ENCODE measurements at places on chromosomes 16 and 17.
A peak's percentile ranks its signal among the peaks of the same experiment; 100 is the strongest.

DNA sequence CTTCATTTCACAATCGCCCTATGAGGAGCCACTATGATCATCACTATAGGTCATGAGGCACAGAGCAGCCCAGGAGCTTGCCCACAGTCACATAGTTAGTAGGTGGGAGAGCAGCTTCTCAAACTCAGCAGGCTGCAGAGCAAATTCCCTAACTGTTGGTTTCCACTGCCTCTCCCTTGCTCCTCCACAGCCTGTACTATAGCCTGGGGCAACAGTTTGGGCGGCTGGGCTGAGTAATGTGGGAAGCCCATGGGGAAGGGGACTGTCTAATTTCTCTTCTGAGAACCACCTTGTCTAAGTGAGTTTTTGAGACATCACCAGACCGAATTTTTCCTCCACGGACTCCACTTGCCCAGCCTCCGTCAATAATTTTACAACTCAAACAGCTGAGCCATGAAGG is 73.4 kb upstream of the GPR139 start:
- DNase-seq, result no peak

DNA sequence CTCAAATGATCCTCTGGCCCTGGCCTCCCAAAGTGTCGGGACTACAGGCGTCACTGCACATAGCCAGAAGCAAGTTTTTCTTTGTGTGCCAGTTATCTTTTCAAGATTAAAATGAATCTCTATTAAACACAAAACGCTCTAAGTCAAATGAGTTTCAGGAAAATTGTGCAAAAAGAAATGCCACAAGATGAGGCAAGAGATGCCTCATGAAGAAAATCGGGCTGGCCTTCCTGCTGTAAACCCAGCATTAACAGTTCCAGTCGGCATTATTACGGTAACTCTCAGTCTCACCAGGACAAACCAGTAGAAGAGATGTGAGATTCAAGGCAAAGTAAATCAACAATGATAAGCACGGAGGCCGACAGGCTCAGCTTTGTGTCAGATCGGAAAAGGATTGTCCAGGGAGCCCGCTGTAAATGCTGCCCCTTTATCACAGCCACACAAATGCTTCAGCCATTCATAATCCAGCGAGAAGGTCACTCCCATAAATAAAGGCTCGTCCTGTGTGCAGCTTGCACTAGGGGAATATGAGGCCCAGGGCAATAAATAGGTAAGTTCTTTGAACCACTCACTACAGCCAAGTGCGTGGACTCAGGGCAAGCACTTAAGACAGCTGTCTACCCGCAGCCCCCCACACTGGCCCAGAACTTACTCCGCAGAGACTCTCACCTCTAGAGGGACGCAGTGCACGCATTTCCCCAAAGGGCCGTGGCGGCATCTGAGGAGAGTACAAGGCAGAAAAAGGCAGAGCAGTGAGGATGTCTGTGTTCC is 27.2 kb downstream of the NPLOC4 start:
- no peak for DNase-seq

DNA sequence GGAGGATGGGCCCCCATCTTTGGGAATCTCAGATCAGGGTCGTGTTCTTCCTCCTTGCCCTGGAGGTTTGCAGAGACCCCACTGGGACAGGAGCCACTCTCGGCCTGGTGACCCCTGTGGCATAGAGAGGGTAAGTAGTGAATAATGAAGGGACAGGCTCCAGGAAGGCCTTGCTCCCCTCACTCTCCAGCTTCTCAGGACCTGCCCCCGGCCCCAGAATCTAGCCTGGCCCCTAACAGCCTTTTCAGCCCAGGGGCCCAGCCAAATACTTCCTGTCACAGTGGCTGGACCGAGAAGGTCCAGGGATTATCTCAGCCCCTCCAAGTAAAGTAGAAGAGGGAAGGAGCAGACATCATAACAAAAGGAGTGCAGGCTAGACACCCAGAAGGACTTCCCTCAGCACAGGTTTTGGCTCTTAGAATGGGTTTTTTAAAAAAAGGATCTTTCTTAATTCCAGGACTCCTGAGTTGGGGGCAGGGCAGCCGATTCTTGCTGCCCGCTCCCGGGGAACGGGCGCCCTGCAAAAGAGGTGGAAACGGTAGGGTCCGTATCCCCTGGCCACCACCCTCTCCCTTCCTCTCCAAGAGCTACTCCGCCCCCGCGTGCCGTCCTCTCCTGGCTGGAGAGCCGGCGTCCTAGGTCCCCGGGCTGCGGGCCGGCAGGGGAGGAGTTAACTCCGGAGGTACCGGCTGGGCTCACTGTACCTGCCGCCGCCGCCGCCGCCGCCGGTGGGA is 559 bp upstream of the NXPH3 start:
- DNase-seq, result no peak

DNA sequence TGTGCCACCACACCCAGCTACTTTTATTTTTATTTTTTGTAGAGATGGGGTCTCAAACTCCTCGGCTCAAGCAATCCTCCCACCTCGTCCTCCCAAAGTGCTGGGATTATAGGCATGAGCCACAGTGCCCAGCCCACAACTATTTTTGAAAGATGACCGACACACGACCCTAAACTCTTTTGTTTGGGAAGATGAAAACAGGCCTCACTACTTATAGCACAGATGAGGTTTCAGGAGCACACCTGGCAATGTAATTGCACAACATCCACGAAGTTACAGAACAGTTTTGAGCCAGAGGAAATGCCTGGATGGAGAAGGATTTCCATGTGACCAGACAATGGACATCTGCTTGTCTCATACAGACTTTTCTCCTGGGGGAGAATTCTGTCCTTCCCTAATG is 43.4 kb upstream of the PRSS54 start:
- no peak for DNase-seq

DNA sequence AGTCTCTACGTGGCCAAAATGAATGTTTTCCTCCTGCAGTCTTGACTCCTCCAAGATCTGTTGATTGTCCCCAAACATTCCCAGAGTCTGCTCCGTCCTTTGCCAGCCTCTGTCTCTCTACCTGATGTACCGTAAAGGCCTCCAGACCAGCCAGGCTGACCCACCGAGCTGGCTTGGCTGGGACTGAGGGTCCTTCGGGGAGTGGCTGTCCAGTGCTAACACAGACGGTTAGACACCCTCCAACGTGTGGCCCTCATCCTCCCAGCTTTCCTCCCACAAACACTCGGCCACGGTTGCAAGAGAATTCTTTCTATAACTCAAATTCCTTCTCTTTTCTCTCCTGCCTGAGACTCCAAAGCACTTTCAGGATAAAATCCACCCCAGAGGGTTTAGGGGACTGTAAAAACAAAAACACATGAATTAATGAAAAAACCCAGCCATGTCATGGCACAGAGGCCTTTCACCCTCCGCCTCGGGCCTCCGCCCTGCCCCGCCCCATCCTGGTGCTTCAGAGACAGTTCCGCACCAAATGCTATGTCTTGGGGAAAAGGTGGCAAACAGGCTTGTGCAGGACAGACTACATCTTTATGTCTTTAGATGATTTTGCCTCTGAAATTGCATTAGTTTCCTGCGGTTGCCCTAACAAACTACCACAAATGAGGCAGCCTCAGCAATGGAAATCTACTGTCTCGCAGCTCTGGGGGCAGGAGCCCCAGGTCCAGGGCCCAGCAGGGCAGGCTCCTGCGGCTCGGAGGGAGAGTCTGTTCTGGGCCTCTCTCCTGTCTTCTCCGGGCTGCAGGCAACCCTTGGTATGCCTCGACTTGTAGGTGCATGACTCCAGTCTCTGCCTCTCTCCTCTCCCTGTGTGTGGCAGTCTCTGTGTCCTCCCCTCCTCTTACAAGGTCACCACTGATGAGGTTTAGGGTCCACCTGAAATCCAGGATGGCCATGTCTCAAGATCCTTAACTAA is 72.5 kb upstream of the CBX4 start:
- DNase-seq, result no peak

DNA sequence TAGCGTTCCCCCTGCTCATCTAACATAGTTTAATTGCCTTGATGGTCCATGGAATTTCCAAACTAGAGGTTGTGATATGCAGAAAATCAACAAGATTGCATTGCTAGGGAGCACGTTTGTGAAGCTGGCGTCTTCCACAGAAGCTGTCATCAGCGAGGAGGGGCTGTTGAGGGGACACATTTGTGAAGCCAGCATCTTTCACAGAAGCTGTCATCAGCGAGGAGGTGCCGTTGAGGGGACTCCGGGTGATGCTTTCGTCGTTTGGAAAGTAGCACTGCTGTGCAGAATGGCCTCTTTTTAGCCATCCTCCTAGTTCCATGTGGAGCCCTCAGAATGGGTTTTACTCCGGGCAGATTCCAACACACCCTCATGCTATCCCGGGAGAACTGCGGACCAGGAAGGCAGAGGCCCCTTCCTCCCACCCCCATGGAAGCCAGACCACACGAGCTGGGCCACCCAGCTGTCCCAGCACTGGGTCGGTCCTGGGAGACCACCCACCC is 119.6 kb upstream of the CHMP6 start:
- no peak for DNase-seq

DNA sequence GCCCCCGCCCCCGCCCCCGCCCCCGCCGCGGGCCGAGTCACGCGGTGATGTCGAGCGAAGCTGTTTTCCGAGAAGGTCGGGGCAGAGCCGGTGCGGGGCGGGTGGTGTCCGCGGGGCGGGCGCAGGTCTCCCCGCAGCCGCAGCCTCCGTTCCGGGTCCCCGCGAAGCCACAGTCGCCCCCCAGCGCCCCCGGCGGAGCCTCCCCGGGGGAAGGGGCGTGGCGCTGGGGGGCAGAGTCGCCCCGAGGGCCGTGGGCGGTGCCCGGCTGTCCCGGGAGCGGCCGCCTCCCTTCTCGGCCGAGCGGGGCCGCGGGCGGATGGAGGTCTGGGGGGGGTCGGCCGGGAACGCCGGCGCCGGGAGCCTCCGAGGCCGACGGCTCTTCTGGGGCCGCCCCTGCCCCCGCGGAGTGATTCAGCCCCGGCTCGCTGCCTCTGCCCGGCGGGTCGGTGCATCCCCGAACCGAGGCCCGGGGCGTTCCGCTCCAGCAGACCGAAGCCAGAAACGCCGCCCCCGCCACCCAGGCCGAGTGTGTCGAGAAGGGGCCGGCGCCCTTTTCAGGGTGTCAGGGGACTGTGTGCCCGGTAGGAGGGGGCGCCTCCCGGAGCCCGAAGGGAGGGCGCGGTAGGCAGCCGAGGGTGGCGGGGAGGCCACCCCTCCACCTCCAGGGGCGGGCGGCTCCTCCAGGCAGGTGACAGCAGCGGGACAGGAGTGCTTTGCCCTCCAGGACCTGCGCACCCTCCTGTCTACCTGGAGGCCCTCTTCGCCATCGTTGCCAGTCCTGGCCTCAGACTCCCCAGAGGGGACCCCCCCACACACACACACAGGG is 1.7 kb downstream of the METRNL start:
- peak; percentile 54 for DNase-seq

- DNase-seq, result peak; percentile 98
These were observed at the start of gene SKA2 for GRCh38 chr17:59154721-59155438. Gene SKA2, minus strand, starts transcription at chr17:59155186. Its CDS starts 23 bp downstream, at chr17:59155163.

DNA sequence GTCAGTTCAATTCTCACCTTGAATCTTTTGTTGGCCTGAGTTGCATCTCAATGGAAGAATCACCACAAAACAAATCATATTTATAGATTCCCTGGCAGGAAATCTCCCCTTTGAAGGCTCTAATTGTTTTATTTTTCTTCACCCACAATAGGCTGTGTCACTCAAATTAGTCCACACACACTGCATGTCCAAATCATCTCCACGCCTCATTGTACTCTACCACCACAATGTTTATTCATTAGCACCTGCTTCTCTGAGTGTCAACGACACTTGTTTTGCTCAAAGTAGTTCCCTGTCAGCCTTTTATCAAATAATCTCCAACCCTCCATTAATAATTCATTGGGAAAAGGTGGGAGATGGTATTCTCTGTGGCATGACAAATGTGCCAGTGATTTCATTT is 164.3 kb downstream of the ABCC12 start:
- no peak for DNase-seq

DNA sequence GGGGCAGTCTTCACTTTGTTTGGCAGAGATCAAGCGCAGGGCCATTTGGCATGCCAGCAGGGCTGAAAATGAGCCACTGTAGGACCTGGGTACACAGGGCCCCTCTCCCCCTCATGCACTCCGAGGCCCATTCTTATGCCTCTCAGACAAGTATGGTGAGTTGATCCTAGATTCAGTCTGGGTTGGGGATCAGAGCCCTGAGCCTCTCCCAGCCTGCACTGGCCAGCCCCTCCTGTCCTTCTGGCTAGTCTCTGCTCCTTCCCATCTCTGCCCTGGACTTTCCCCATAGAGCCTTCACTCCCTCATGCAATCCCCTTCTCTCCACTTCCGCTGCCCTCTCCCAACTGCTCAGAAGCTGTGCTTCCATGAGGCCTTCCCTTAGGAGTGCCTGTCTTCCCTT is 31.0 kb downstream of the SMARCE1 start:
- no peak for DNase-seq

DNA sequence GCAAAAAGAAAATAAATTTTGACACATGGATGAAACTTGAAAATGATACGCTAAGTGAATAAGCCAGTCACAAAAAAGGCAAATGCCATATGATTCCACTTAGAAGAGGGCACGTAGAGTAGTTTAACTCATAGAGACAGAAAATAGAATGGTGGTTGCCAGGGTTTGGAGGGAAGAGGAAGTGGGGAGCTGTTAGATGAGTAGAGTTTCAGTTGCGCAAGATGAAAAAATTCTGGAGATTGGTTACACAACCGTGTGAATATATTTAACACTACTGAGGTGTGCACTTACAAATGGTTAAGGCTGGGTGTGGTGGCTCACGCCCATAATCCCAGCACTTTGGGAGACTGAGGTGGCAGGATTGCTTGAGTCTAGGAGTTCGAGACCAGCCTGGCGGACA is 93.4 kb upstream of the TMEM132E start:
- DNase-seq, result no peak

DNA sequence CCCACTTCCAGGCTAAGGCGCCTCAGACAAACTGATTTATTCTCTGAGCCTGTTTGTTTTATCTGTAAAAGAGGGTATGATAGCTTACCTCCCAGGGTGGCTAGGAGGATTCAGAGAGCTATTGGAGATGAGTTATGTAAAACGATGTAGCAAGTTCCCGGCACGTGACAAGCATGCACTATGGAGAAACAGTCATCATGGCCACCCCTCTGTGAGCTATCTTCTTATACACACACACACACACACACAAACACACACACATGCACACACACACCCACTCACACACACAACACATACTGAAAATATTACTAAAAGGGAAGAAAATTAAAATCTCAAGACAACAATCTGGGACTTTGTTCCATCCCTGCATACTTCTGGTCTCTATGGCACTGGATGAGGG is 66.3 kb downstream of the CCT6B start:
- no peak for DNase-seq

DNA sequence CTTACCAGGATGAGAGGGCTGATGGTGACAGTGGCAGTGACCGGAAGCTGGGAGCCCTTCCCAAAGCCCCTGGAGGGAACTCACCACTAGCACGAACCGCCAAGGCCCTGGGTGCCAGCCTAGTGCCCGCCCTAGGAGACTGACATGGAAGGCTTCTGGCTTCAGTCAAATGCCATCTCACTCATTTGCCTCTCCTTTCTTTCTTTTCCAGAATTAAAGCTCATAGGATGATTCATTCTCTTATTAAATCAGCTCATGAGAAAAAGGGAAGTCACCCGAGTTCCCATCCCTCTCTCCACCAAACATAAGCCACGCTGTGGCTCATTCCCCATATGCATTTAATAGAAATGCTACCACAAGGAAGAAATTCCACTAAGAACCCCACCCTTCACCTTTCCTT is 12.1 kb downstream of the CUEDC1 start:
- no peak for DNase-seq

- no peak for DNase-seq
These were observed 1115.6 kb upstream of the GOT2 start for GRCh38 chr16:59849716-59850115.
